Myometrial cell (primary cell): ENCODE measurements at places on chromosomes 1 and 21. TPM values are rescaled to one million over a fixed set of nuclear protein-coding genes. Genes with fewer than 3 reads are reported as not detected.

Gene DMRTA2
- not detected in 2 replicates for total RNA-seq

Gene C4BPA
- total RNA-seq: not detected in 2 replicates

Gene USH2A
- not detected in 2 replicates for total RNA-seq

Gene RIMS3
- 0.29 TPM in 1 of 2 replicates, not detected in the other for total RNA-seq

Gene SYT14
- total RNA-seq: 0.18 and 0.29 TPM in 2 replicates

Gene STK40
- total RNA-seq: 16.7 and 31.2 TPM in 2 replicates

Gene BRDT
- not detected in 2 replicates for total RNA-seq

Gene OR2T35
- not detected in 2 replicates for total RNA-seq

Gene PCSK9
- total RNA-seq: 23.6 and 30.1 TPM in 2 replicates

Gene RXFP4
- total RNA-seq: not detected in 2 replicates

Gene PPFIA4
- total RNA-seq: not detected in 2 replicates

Gene TAF12
- total RNA-seq: 29.4 and 34.3 TPM in 2 replicates
